CD14-positive monocyte (primary cell): ENCODE measurements at places on chromosomes 13 and 19.
A peak's percentile ranks its signal among the peaks of the same experiment; 100 is the strongest.

GRCh38 chr13:64930636-64931035 lies 2299.5 kb downstream of the PCDH9 start:
- no peak for DNase-seq

DNA sequence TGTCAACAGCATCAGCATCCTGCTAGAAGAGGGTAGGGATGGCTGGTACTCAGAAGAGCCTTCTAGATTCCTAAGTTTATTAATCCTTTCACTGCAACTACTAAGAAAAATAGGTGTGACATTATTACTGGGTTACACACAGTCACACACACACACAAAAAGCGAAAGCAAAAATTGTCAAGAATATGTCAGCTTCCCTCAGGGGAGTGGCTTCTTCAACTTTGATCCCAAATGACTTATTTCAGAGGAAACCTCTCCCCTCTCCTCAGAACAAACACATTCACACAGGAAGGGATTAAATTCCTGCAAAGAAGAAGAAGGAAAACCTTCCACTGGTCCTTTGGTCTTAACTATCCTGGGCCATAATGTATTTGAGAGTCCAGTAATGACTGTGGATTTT lies 20.1 kb upstream of the IGFL1 start:
- DNase-seq: no peak

GRCh38 chr13:114078461-114079451 lies 53.7 kb downstream of the RASA3 start:
- no peak for DNase-seq

GRCh38 chr13:24982333-24982999 lies 113.5 kb upstream of the PABPC3 start:
- DNase-seq: peak; percentile 4

DNA sequence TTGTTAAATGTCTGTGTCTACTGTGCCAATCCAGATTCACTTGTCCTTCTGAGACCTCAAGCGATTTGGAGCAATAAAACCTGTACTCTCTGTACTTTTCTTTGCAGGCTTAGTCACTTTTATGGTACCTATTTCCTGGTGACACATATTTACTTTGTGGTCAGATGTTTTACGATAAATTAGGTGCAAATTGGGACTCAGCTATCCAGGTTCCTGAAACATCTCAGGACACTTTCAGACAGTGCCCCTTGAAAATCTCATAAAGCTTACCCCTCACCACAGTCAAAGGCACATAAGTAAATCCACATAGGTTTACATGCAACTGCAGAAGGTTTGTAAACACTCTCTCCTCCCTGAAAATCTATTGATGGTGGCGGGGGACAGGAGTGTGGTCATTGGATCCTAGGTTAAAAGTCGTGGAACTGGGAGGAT lies 438.8 kb downstream of the EFNB2 start:
- DNase-seq: no peak

GRCh38 chr19:14409146-14410023 lies 9.8 kb downstream of the DDX39A start:
- no peak for DNase-seq

GRCh38 chr13:34555988-34556387 lies 386.1 kb upstream of the NBEA start:
- DNase-seq: no peak

DNA sequence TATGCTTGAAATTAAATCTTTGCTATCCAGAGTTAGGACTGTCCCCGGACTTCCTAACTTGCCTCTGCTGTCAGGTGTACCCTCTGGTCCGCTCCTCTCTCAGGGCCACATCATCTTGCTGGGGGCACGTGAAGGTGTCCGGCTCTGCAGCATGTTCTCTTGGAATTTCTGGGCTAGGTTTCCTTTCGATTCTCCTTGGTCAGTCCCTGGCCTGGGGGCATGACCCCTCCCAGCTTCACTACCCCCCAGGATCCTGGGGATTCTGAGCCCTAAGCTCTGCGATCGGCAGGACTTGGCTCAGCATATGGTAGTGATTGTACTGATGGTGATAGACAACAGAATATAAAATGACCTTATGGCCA lies 5.1 kb upstream of the GPI start:
- DNase-seq: no peak

GRCh38 chr19:3249408-3249807 lies 24.9 kb downstream of the CELF5 start:
- no peak for DNase-seq

- DNase-seq: no peak
Measured at GRCh38 chr13:76965759-76966421, 17.6 kb downstream of the ACOD1 start.

DNA sequence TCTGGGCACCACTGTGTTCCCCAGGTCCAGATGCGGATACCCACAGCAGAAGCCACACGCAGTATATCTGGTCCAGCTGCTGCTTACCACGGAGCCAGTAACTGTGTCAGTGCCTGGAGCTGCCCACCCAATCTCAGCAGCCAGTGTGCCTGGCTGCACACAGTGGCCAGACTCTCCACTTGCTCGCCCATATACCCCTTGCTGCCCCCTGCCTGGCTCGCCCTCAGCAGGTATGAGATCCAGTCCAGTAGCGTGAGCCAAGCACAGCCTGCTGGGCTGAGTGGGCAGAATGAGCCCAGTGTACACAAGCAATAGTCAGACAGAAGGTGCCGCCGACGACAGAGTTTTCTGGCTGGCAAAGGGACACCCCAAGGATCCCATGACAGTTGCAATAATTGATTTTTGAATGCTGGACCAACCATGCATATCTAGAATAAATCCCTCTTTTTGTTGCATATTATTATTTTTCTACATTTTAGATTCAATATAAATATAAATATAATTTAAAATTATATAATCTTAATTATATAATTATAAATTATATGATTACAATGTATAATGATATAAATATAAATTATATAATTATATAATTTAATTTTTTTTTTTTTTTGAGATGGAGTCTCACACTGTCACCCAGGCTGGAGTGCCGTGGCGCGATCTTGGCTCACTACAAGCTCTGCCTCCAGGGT lies 918.8 kb upstream of the MIR17HG start:
- no peak for DNase-seq

- no peak for DNase-seq
Measured at GRCh38 chr13:80239571-80240255, 101.2 kb downstream of the SPRY2 start.

GRCh38 chr19:58439576-58440554 lies at the start of gene ZNF132:
ZNF132 (minus strand) TSS chr19:58440153; CDS start chr19:58439821, 332 bp downstream.
- DNase-seq: peak; percentile 100

GRCh38 chr13:98517576-98518310 lies 59.2 kb downstream of the STK24 start:
- no peak for DNase-seq

DNA sequence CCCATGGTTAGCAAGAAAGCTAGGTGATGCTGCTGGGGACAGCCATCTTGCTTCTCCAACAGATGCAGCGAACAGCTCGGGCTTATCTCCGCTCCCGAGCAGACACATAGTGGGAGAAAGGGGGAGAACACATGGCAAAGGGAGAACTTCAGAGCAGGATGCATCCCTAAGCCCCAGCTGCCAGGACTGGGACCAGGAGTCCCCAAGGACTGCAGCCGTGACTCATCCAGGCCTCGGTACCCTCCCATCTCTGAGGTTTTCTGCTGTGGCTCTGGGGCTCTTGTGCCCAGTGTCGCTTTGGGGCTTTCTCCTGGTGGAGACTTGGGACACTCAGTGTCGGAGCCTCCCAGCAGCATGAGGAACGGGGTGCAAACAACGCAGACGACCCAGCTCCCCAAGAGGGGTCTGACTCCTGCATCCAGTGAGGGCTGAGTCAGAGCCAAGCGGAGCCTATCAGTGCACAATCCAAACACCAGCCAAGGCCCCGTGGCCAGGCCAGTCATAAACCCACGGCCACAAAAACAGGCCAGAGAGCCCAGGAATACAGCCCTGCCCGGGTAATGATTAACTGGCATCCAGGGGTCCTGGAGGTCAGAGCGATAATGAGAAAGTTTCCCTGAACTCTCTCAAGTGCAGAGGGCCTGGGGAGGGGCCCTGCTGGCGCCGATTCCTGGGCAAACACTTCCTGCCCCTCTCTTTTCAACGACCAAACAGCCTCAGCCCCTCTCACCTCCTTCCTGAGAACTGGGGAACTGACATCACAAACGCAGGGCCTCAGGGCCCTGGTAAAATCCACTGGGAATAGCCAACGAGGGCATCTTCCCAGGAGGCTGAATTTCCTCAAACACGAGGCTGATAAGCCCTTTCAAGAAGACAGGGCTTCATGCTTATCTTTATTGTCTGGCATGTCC lies 202.9 kb downstream of the USP12 start:
- no peak for DNase-seq

DNA sequence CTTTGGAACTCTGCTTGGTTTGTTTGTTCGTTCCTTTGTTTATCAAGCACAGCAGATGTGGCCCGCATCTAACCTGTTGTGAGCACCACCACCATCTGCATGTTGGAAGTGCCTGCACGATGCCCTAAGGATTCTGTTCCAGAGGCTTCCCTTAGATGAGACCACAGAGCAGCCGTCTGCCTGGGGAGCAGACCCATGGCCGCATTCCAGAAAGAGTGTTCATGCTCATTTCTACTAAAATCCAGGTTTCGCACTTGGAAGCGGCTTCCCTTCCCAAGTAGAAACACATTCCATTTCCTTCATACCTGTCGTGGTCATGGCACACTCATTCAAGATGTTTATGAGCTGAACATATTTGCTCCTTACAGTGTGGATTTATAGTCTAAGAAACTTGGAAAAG lies 27.2 kb downstream of the COL4A2 start:
- no peak for DNase-seq

DNA sequence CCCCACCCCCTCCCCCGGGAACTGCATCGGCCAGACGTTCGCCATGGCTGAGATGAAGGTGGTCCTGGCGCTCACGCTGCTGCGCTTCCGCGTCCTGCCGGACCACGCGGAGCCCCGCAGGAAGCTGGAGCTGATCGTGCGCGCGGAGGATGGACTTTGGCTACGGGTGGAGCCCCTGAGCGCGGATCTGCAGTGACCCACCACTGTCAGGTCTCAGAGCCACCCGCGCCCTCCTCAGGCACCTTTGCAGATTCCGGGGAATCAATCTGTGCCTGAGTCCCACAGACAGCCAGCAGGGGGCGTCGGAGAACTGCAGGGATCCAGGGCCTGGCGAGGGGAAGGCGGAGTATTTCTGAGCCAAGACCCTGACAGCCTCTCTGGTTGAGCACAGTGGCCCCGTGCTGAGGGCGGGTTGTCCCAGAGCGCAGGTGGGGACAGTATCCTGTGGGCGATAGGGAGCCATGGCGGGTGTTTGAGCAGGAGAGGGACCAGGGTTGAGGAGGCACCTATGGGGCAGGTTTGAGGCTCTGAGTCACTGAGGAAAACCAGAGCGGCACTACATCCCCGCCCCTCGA lies 30.4 kb upstream of the CYP4F8 start:
- peak; percentile 74 for DNase-seq

DNA sequence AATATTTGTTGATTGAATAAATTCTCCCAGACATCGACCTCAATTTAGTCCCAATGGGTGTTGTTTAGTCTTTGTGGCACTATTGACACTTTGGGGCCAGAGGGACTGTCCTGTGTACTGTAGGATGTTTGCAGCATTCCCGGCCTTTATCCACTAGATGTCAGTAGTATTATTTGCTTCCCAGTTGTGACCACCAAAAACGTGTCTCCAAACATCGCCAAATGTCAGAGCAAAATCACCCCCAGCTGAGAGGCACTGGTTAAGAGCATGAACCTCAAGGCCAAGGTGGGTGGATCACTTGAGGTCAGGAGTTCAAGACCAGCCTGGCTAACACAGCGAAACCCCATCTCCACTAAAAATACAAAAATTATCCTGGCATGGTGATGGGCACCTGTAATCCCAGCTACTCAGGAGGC lies 15.4 kb downstream of the NLRP12 start:
- DNase-seq: peak; percentile 38

DNA sequence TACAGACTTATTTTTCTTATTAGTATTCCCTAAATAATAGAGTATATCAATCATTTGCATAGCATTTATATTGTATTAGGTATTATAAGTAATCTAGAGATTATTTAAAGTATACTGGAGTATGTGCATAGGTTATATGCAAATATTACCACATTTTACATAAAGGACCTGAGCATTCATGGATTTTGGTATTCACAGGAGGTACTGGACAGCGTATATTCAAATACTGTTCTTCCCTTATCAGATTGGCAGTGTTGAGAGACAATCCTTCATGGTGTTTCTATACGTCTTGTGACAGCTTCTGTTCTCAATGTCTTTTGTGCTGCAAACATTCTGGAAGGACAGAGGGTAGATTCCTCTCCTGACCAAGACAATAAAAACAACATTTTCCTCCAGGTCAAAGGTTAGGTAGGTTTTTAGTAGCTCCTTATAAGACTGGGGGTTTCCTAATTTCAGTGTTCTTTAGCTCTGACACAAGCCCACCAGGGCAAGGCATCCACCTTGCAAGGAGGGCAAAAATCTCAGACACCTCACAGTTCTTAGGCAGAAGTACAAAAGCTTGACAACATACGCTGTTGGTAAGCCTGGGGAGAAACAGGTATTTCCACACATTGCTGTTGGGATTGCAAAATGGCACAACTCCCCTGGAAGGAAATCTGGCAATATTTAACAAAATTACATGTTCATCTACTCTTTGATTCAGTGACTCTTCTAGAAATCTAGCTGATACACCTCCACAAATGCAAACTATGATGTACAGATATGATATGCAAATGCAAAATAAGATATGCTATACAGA lies 20.6 kb upstream of the PCCA start:
- no peak for DNase-seq

DNA sequence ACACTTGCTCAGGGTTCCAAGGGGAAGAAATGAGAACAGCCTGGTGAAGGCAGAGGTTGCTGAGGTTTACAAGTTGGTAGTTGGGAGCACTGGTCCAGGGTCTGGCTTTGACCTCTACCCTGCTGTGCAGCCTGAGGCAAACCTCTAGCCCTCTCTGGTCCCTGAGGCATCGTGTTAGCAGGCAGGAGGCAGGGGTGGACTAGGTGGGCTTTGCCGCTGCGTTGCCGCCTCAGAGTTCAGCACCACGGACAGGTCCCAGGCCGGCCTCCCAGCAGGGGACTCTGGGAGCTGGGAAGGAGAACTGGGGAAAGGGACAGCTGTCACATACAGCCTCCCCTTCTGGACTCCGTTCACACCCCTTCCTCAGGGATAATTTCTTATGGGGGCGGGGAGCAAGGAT lies 3.1 kb downstream of the NCAN start:
- DNase-seq: no peak

GRCh38 chr13:112968910-112969691 lies at the start of gene MCF2L:
MCF2L (plus strand) TSS chr13:112969214; CDS start chr13:112969380, 166 bp downstream.
- DNase-seq: no peak

- DNase-seq: no peak
Measured at GRCh38 chr13:113455384-113455783, 2.1 kb upstream of the ADPRHL1 start.

- DNase-seq: no peak
Measured at GRCh38 chr13:110466266-110466915, 95.1 kb downstream of the RAB20 start.

DNA sequence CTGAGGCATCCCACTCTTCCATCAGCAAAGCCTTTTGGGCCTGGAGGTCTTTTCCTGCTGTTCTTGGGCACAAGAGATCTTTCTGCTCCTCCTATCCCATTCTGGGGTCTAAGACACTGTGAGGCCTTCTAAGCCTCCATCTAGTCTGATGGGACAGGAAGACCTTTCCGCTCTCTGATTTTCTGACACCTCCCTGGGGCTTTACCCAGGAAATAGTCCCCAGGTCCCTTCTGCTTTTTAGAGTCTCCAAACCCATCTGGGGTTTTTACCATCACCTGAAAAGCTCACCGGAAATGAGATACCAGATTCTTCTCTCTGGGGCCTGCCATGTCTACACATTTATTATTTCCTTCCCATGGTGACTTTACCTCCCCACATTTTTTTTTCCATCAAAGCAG lies 21.1 kb downstream of the CLEC17A start:
- no peak for DNase-seq
